ENCODE measurements at places on chromosomes 5 and 9. TPM values are rescaled to one million over a fixed set of nuclear protein-coding genes. Genes with fewer than 3 reads are reported as not detected.
A peak's percentile ranks its signal among the peaks of the same experiment; 100 is the strongest.

Gene AMBP
- not detected for total RNA-seq

Gene FAM240B
- total RNA-seq: not detected

Gene PCDHGB2
- total RNA-seq: 0.28 TPM

Gene MORN5
- total RNA-seq: not detected

Gene CCDC152
- total RNA-seq: 0.25 TPM

Gene ADRB2
- total RNA-seq: 2.8 TPM

GRCh38 chr5:91020065-91020800 is 362.9 kb downstream of the ARRDC3 start:
- no peaks in the 10 kb centered on the region for H3K4me1 ChIP-seq
- no peaks in the 10 kb centered on the region for H3K36me3 ChIP-seq
- H3K27ac ChIP-seq: no peak overlapping the region
- no peaks in the 10 kb centered on the region for H3K27me3 ChIP-seq
- no peak for DNase-seq

GRCh38 chr9:130660683-130661450 is 3.5 kb upstream of the PRDM12 start:
- peaks cover 26% of the 10 kb centered on the region for H3K27me3 ChIP-seq
- H3K27ac ChIP-seq: no peak overlapping the region
- H3K4me3 ChIP-seq: no peak overlapping the region
- no peaks in the 10 kb centered on the region for H3K4me1 ChIP-seq
- no peak for DNase-seq
- H3K36me3 ChIP-seq: no peaks in the 10 kb centered on the region

DNA sequence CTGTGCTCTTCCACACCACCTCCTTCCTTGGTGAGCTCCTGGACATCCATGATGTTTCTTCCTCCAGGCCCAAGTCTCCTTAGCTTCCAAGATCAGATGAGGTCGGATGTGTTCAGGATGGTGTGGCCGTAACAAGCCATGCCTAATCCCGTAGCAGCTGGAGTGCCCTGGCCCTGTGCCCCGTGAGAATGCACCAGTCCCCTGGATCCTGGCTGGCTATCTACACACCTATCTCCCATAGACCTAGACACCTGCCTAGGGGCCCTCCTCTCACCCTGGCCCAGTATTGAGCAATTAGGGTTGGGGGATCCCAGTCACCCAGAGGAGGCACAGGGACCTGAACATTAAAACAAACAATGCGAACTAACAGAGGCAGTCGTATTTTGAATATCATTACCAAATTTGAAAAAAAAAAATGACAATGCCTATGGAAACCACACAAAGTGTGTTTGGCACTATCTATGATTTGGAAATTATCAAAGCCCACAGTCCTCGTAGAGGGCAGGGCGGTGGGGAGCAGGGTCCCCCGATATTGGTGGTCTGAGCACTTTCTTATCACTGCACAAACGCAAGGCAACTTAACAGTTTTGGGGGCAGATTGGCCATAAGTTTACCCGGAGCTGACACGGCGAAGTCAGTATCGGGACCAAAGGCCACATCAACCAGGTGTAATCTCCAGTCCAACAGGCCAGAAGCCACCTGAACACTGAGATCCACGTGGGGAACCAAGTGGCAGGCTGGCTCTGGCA is 13.2 kb downstream of the ENG start:
- H3K4me3 ChIP-seq: no peak overlapping the region
- no peak for DNase-seq
- peaks cover 25% of the 10 kb centered on the region for H3K4me1 ChIP-seq
- no peaks in the 10 kb centered on the region for H3K27me3 ChIP-seq
- H3K27ac ChIP-seq: no peak overlapping the region
- H3K36me3 ChIP-seq: no peaks in the 10 kb centered on the region

- no peaks in the 10 kb centered on the region for H3K27me3 ChIP-seq
- no peak for DNase-seq
- H3K4me1 ChIP-seq: peaks cover 10% of the 10 kb centered on the region
- no peaks in the 10 kb centered on the region for H3K36me3 ChIP-seq
- H3K4me3 ChIP-seq: no peak overlapping the region
Observed at GRCh38 chr5:73596705-73597328, 29.2 kb upstream of the ARHGEF28 start.

DNA sequence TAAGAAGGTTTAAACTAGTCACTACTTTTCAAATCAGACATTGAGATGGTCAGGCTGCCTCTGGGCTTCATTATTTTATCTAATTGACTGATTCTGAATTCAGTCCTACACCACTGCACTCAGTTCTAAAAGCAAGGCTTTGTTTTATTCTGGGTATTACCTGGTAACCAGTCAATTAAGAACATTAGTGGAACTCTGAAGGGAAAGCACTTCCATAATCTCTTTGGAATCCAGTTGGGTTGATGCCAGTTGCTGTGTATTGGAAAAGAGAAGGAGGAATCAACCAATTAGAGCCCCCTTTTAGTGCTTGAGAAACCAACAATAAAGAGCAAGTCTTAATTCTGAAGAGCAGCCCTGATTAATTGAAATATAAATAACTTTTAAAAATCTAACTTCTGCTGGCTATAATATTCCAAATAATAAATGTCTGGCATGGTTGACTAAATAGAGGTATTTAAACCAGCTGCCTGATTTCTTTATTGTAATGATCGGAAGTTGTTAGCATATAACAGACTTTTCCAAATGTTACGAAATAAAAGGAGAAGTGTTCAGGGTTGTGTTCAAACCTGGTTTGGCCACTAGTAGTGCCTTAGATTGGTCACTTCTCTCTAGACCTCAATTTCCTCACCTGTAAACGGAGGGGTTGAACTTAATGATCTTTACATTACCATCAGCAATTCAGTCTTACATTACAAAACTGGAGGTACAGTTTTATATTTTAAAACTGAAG is 32.0 kb downstream of the CPEB4 start:
- H3K27ac ChIP-seq: peak overlapping the region; percentile 86
- DNase-seq: no peak
- peaks cover 29% of the 10 kb centered on the region for H3K4me1 ChIP-seq
- peak overlapping the region; percentile 79 for H3K4me3 ChIP-seq
- peaks cover 16% of the 10 kb centered on the region for H3K36me3 ChIP-seq

- no peaks in the 10 kb centered on the region for H3K4me1 ChIP-seq
- no peaks in the 10 kb centered on the region for H3K36me3 ChIP-seq
- DNase-seq: no peak
- no peak overlapping the region for H3K4me3 ChIP-seq
- no peak overlapping the region for H3K27ac ChIP-seq
Observed at GRCh38 chr9:20744036-20744630, 60.1 kb downstream of the FOCAD start.

DNA sequence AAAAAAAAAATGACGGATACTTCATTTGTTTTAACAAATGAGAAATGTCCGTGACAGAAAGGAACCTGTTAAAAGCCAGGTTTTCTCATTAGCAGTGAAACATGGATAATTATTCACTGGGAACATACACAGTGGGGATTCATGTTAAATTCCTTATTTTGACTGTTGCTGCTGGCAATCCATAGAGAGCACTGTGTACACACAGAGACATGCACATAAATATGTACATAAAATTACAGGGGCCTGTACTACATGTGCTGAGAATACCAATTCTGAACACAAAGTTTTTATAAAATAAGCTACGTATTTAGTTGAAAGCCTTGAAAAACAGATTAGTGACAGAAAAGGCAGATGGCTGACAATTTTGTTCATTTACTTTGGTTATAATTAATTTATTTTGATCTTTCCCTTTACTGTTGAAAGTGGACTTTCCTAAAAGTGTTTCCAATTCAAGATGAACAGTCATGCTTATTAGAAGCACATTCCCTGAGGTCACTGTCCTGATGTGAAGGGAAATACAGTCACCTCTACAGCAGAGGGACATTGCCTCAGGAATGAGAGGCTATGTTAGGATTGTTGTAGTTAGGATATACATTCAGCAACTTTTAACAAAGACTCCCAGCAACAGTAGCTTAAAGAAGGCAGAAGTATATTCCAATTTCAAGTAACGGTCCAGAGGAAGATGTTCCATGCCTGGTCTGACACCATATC is 166.7 kb downstream of the SAXO1 start:
- H3K36me3 ChIP-seq: no peaks in the 10 kb centered on the region
- no peak overlapping the region for H3K4me3 ChIP-seq
- no peak overlapping the region for H3K27ac ChIP-seq
- DNase-seq: no peak

DNA sequence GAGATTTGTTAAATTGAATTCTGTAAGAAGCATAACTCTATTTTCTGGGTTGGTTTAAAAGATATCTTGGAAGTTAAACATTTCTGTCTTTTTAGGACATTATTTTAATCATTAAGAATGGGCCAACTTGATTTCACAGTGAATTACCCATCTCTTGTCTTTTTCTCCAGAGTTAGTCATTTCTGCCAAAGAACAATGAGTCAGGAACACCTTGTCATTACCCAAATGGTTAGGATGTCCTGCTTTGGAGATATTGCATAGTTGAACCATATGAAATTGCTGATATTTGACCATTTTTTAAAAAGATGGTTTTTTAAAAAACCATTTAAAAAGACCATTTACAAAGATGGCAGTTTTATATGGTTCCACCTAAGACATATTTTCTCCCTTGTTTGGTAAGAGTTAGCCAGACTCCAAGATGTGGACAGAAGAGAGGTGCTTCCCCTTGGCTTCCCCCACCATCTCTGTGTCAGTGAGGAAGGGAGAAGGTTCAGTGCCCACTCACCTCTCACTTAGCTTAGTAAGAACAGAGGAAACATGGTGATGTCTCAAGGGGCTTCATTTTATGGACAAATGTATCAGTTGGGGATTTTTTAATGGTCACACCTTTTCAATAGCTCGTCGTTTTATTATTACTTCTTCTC is 103.0 kb downstream of the PCSK1 start:
- H3K27ac ChIP-seq: no peak overlapping the region
- H3K36me3 ChIP-seq: no peaks in the 10 kb centered on the region
- H3K4me3 ChIP-seq: no peak overlapping the region
- no peaks in the 10 kb centered on the region for H3K27me3 ChIP-seq
- H3K4me1 ChIP-seq: peaks cover 17% of the 10 kb centered on the region
- DNase-seq: no peak

- H3K36me3 ChIP-seq: no peaks in the 10 kb centered on the region
- peaks cover 39% of the 10 kb centered on the region for H3K4me1 ChIP-seq
- H3K27ac ChIP-seq: peak overlapping the region; percentile 60
- H3K27me3 ChIP-seq: no peaks in the 10 kb centered on the region
- H3K4me3 ChIP-seq: no peak overlapping the region
- DNase-seq: peak; percentile 87
Observed at GRCh38 chr9:137083394-137084004, 3.3 kb upstream of the MAN1B1 start.

GRCh38 chr5:179991106-179991505 is 80.5 kb downstream of the RNF130 start:
- no peak for DNase-seq
- H3K27me3 ChIP-seq: no peaks in the 10 kb centered on the region
- H3K36me3 ChIP-seq: no peaks in the 10 kb centered on the region
- no peak overlapping the region for H3K27ac ChIP-seq

DNA sequence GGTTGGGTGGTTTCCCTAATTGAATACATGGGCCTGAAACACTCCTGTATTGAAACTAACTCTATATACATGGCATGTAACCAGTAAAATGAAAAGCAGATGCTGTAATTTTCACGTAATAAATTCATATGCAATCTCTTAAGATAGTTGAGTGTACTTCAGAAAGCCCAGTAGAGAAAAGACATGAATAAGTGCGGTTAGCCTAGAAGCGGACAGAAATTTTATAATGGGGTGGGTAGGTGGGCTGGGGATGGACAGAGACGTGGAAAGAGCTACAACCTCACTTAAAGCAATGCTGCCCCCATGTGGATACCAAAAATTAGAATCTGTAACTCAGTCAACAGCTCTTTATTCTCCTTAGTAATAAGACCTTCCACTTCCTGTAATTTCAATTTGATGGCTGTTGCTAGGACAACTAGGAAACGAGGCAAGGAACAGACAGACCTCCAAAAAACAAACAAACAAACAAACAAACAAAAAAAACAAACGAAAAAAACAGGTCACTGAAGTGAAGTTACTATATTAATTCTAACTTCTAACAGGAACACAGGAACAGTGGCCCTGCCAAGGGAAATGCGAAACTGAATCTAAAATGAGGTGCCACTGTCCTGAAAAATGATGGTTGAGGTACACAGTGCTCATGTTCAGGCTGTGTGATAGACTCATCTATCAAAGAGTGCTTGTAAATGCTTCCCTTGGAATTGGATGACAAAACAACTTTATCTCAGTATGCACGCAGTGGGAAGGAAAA is 103.4 kb upstream of the GNA14 start:
- no peaks in the 10 kb centered on the region for H3K36me3 ChIP-seq
- H3K27ac ChIP-seq: no peak overlapping the region
- DNase-seq: peak; percentile 38
- H3K4me1 ChIP-seq: no peaks in the 10 kb centered on the region
- no peaks in the 10 kb centered on the region for H3K27me3 ChIP-seq
- no peak overlapping the region for H3K4me3 ChIP-seq

- H3K36me3 ChIP-seq: no peaks in the 10 kb centered on the region
- DNase-seq: no peak
- H3K27ac ChIP-seq: no peak overlapping the region
- no peak overlapping the region for H3K4me3 ChIP-seq
- H3K4me1 ChIP-seq: peaks cover 11% of the 10 kb centered on the region
- no peaks in the 10 kb centered on the region for H3K27me3 ChIP-seq
Observed at GRCh38 chr5:177368869-177369644, 11.3 kb downstream of the RGS14 start.

Measured in PC-9 (cell line).